ENCODE measurements at places on chromosomes 12 and 14. TPM values are rescaled to one million over a fixed set of nuclear protein-coding genes. Genes with fewer than 3 reads are reported as not detected.

DNA sequence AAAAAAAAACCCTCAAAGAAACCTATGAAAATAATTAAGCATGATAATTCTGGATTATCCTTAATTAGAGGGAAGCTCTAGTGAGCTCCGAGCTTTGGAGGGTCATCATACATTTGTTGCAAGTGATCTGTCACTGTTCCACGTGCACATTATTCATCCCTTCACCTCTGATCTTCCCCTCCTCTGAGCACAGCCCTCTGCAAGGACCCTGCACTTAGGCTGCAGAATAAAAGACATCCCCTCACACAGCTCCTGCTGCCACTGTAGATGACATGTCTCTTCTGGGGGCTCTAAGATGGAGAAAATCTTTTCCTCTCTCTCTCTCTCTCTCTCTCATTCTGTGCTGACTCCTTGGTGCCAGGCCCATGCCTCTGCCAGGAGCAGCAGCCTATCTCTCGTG lies 300.4 kb downstream of the EGLN3 start:
- DNase-seq = no peak

DNA sequence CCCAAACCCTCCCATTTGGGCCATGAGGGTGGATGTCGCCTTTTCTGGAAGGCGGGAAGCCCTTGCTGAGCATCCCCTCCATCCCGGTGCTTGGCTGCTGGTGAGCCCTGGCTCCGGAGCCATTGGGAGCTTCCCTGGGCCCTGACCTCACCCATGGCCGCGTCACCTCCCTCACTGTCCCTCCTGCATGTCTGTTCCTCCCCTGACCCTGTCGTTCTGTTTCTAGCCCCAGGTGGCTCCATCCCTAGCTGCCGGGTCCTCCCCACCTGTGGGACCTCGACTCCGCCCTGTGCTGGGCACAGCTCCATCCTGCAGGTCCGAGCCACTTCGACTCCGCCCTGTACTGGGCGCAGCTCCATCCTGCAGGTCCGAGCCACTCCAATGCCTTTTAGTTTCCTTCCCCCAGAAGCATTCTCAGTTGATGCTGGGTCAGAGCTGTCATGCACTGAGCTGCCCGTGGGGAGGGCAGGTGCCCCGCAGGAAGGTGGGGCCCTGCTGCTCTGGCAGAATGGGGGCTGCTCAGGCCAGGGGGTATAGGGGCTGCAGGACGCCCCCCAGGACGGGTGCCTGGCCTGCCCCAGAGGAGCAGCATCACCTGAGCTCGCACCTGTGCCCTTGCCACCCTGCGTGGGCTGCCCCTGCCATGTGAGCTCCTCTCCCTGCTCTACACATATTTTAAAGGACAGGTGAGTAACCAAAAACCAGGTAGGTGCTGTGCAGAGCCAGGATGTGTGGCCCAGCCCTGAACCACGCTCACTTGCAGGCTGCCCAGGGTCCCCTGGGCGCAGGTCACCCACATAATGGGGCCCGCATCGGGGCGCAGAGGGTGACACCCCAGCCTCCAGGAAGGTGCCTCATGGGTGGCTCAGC lies 19.0 kb downstream of the NOC4L start:
- DNase-seq = no peak

DNA sequence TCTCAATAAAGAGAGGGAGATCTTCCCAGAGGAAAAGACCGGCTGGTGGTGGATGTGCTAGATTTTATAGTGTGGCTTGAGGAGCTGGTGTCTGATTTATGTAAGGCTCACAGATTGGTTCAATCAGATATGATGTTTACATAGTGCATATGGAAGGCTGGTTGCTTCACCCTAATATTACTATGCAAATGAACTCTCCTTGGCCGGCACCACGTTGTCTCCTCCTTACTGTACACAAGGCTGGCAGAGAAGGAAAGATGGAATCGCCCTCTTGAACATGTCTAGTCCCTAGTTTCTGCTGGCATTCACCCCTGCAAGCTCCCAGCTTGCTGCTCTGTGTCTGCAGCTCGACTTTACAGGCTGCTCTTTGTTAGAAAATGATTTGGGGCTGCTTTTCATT lies 8.9 kb downstream of the FAM186A start:
- DNase-seq = no peak

DNA sequence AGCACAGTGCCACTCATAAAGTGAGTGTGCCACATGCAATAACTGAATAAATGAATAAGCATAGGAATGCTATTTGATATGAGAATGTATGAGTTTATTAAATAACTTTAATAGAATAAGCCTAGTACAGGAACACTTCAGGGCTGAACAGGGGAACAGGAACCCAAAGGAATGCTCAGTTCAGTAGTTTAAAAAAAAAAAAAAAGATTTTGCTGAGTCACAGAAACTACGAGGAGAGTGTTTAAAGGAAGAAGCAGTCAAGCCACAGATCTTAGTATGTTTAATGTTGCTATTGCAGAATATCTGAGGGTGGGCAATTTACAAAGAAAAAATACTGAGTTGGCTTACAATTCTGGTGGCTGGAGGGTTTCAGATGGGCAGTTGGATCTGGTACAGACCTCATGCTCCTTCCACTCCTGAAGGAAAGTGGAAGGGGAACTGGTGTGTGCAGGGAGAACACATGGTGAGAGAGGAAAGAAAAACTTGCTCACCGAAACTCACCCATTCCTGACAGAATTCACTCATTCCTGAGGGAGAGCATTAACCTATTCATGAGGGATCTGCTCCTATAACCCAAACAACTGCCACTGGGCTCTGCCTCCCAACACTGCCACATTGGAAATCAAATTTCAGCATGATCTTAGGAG lies 880.3 kb upstream of the MGAT4C start:
- no peak for DNase-seq

DNA sequence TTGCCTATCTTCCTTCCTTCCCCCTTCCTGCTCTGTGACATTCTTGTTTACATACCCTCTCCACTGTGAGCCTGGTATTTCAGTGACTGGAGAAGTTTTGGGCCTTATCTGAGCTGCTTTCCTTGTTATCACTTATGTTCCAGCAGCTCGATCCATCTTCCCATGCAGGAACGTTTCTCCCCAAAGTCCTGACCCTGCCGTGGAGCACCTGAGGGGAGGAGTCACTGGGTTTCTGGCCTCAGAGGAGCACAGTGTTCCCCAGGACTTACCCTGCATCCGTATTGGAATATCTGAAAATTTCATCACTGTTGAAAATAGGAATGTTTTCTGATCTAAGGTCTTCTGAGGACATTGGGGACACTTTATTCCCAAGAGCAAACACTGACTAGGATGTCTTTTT lies 141.8 kb downstream of the CACNA1C start:
- no peak for DNase-seq

LRRC10 gene
- not detected for total RNA-seq

MUCL1 gene
- total RNA-seq = not detected

FOXG1 gene
- under 0.01 TPM for total RNA-seq

Measured in muscle of leg (tissue), 16 donors.